ENCODE measurements at places on chromosomes 6 and 20.

DNA sequence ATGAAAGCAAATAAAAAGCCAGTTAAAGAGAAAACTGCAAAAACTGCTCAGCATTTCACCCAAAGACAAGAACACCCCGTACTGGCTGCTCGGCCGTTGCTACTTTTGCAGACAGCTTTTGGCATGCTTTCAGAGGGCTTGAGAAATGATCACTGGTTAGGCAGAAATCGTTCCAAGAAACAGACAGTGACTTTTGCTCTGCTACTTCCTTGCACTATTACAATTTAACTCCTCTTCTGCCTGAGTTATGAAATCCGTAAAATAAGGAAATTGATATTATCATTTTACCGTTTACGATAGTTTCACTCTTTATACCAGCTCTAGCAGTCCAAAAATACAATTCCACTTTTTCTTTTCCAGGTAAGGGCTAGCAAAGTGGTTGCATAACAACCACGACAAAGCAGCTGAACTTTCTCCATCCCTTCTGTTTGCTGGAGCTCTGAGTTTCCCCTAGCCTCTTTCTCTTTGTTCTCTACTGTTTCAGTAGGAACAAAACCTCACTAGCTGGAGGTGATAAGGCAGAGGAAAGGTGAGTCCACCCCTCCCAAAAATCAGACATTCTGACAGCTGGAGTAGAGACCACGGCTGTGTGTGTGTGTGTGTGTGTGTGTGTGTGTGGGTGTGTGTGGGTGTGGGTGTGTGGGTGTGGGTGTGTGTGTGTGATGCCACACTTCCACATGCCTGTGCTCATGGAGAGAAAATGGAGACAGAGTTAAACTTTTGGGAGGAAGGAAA is 191.8 kb upstream of the RREB1 start:
- DNase-seq = no peak

- no peak for DNase-seq
Observed at GRCh38 chr6:37200085-37200484, 30.1 kb downstream of the PIM1 start.

DNA sequence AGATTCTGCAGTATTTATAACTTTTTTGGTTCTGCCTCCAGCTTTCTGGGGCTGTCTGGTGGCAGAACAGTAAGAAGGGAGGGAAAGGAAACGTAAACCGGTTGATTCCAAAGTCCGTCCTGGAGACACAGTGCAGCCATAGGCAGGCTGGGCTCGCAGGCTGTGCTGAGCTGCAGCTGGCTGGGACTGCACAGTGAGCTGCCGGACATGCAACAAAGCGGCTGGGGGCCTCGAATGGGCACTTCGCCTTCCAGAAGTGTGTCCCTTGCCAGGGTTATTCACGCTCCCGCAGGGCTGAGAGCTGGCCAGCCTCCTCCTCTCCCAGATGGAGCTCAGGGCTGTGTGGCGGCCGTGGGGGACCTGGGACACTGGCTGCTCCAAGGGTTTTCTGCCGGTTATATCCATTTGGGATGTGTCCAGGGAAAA is 78.1 kb upstream of the CD93 start:
- DNase-seq = no peak

DNA sequence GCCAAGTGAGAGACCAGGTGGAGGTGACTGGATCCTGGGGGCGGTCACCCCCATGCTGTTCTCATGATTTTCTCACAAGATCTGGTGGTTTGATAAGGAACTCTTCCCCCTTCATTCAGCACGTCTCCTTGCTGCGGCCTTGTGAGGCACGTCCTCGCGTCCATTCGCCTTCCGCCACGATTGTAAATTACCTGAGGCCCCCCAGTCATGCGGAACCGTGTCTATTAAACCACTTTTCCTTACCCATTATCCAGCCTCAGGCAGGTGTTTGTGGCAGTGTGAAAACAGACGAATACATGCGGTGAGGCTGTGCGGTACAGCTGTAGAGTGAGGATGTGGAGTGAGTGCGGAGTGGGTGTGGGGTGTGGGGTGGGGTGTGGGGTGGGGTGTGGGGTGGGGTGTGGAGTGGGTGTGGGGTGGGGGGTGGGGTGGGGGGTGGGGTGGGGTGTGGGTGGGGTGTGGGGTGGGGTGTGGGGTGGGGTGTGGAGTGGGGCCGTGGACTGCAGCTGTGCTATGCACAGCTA is 12.1 kb upstream of the NTSR1 start:
- DNase-seq = no peak

DNA sequence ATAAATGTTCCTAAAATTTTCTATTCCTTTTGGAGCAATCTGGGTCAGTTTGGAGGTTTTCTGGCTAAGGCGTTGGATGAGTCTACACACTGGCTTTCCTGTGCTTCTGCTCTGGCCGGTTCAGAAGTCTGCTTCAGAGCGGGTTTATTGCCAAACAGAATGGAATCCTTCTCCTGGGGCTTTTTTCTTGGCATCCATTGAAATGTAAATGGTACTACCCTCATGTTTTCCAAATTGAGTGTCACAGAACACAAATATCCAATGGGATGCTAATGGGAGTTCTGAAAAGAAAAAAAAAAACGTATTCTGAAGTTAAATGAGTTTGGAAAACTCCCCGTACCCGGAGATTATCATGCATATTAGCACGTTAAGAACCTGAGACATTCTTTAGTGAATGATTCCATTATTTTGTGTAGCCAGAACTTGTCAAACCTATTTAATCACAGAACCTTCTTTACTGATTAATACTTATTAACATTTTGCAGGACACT is 930.3 kb downstream of the QKI start:
- no peak for DNase-seq

GRCh38 chr6:107730683-107731314 is 93.3 kb downstream of the SCML4 start:
- DNase-seq = no peak

DNA sequence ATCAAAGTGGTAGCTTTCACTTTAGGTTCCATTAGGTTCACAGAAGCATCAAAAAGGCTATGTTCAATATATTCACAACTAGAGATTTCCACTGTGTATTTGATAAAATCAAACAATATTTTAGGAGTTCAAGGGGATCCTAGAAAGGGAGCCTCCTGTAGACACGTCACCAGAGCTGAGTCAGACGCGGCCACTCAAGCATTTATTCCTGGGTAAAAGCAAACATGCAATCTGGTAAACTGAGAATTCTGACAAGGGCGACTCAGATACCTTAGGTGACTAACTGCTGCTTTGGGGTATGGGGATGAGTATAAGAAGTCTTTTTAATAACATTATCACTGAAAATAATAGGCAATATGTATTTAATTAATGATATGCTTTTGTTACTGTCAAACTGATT is 118.7 kb upstream of the HMGN3 start:
- DNase-seq = no peak

Measured in stimulated activated CD4-positive, alpha-beta T cell treated with anti-CD3 and anti-CD28 coated beads, Interleukin-1b, Interleukin-23, amount 100 ng/mL, for 1 hour (primary cell).